H4 (cell line): ENCODE measurements at places on chromosomes 7 and 10.

- no peak for DNase-seq
These were observed 15.6 kb downstream of the PDAP1 start for GRCh38 chr7:99392659-99393354.

GRCh38 chr7:7562736-7563135, 3.9 kb upstream of the MIOS start:
- no peak for DNase-seq

GRCh38 chr10:52598936-52599335, 173.6 kb downstream of the MBL2 start:
- DNase-seq, result no peak

- no peak for DNase-seq
These were observed 42.8 kb downstream of the RNLS start for GRCh38 chr10:88540351-88540750.

- peak; percentile 85 for DNase-seq
These were observed 250.0 kb downstream of the BMPER start for GRCh38 chr7:34155220-34155908.

DNA sequence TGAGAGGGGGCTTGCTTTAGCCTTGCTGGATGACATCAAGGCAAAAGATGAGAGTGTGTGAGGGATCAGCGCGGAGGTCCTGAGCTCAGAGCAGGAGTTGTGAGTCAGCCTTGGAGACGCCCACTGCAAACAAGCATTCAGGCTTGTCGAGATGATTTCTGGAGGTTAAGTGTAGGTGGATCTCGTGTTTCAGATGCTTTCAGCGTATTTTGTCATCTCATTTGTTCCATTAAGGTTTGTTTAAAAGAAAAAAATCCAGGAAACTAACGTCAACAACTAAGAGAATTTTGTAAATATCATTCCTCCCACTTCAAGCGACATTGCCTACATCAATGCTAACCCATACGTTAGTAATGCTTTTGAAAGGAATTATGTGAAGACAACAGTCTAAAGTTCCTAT, 715.4 kb upstream of the NRP1 start:
- DNase-seq, result peak; percentile 32

- DNase-seq, result no peak
These were observed 223.6 kb downstream of the GATA3 start for GRCh38 chr10:8278099-8278498.

GRCh38 chr7:131381069-131381838, 53.6 kb downstream of the MKLN1 start:
- peak; percentile 12 for DNase-seq

GRCh38 chr7:142961973-142962926, at the start of gene KEL:
Gene KEL, minus strand, starts transcription at chr7:142962363. Its CDS starts 157 bp downstream, at chr7:142962206.
- DNase-seq, result no peak

DNA sequence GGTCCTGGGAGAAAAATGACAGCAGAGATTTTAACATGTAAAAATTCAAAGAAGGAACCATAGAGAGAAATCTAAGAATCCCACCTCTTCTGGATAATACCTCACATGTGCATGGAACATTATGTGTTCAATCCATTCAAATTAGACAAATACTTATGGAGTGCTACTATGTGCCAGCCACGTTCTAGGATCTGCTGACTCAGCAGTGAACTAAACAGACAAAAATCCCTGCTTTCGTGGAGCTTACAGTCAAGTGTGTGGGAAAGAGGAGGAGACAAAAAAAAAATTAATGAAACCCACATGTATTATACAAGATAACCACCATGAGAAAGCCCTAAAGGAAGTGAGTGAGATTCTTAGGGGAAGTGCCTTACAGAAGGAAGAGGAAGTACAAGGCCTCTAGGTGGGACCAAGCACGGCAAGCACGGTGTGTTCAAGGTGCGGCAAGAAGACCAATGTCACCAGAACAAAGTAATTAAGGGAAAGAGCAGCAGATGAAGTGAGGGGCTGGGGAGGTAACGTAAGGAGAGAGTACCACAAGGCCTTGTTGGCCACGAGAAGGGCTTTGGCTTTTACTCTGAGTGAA, 71.0 kb downstream of the SLC25A13 start:
- DNase-seq, result no peak

- DNase-seq, result peak; percentile 57
These were observed 262.2 kb upstream of the AOAH start for GRCh38 chr7:36986511-36986933.

- no peak for DNase-seq
These were observed 25.4 kb downstream of the AIFM2 start for GRCh38 chr10:70106958-70107791.

DNA sequence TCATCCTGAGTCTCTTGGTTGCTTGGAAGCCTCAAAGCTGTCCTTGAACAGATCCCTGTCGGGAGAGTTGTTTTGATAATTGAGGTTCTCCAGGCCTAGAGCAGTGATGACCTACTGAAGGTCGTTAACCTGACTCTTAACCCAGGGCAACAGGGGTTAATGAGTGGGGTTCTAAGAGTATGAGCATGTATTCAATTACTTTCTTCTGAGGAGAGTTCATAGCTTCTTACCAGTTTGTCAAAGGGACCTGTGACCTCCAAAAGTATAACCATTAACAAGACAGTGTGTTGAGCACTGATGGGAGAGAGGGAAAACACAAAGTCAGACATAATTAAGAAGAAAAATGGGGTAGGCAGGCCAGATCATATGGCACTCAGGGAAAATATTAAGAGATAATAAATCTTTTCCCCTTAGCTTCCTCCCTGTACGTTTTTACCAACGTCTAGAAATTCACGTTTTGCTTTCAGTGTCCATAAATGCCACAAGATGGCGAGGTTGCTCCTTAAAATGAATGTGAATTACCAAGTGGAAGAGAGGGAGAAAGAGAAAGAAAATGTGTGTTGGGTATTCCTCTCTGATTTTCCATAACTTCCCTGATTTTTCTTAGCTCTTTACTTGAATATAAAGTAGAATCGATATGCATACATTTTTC, 97.6 kb downstream of the SUGCT start:
- DNase-seq, result peak; percentile 85

DNA sequence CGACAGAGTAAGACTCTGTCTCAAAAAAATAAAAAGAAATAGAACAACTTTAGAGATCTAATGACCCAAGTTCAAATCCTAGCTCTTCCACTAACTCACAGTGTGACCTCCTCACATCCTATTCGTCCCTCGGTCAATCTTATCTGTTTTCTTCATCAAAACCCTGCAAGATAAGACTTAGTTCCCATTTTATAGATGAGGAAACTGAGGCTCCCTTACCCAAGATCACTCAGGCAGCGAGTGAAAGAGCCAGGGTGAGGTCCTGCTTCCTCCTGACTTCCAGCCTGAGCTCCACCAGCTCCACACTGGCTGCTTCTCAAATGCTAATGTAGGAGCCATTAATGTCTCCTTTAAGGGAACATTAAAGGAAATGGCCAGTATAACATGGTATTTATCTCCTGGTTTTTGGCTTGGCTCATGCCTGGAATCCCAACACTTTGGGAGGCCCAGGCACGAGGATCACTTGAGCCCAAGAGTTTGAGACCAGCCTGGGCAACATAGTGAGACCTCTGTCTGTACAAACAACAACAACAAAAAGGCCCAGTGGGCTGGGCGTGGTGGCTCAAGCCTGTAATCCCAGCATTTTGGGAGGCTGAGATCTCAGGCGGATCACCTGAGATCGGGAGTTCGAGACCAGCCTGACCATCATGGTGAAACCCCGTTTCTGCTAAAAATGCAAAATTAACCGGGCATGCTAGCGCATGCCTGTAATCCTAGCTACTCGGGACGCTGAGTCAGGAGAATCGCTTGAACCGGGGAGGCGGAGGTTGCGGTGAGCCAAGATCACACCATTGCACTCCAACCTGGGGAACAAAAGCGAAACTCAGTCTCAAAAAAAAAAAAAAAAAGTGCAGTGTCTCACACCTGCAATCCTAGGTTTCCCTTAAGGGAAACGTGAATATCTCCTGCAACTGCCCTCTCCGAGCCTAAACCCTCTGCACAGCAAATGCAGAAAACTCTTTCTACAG, 3.4 kb upstream of the RHBDD2 start:
- DNase-seq, result no peak

DNA sequence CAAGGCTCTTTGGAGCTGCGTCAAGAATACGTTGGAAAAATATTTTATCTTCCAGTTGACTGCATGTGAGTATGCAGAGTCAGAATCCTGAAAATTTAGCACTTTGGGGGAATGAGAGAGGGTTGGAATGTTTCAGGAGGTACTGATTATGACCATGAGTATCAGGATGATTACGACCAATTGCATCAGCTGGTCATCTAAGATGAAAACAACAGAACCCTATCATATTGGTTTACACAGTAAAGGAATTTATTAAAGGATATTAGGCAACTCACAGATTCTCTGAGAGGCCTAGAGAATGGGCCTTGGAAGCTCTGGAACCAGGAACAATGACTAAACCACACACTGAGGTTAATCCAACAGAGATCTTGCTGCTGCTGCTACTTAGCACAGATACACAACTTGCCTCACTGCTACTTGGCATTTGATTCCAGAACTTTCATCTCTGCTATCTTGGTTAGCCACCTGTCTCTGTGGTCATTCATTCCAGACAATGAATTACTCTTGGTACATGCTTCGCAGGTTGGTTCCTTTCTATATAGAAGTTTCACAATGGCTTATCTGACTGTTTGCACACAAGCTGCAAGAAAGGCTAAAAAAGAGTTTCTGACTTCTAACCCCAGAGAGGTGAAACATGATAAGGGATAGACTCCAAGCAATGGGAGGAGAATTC, 68.0 kb upstream of the CTTNBP2 start:
- no peak for DNase-seq

- DNase-seq, result no peak
These were observed 46.9 kb downstream of the GALNT11 start for GRCh38 chr7:152072421-152072820.

- DNase-seq, result no peak
These were observed 92.7 kb upstream of the SAMD8 start for GRCh38 chr10:75018686-75019307.

- no peak for DNase-seq
These were observed 156.2 kb downstream of the PLPP4 start for GRCh38 chr10:120613180-120613579.

GRCh38 chr10:110273474-110273873, 31.2 kb downstream of the SMNDC1 start:
- peak; percentile 71 for DNase-seq

GRCh38 chr10:129780198-129780597, 183.9 kb downstream of the EBF3 start:
- no peak for DNase-seq

DNA sequence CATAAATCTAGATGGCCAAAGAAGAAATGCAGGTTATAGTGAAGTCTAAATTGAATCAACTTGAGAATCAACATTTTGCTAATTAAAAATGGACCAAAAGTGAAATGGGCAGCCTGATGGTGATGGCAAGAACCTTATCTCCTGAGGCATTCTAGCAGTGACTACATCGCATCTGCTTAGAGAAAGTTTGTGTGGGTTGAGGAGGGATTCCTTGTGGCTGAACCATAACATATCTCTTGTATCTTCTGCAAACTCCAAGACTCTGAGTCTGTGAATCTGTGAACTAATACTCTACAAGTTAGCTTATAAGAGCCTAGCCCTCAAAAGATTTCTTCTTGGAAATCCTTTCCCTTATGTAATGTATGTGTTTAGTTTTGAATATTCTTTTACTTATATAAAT, 85.6 kb downstream of the PRKG1 start:
- DNase-seq, result no peak

GRCh38 chr10:69614130-69614529, 15.9 kb upstream of the FAM241B start:
- DNase-seq, result no peak

- no peak for DNase-seq
These were observed 129.0 kb upstream of the TCF7L2 start for GRCh38 chr10:112821038-112821437.

- DNase-seq, result no peak
These were observed 140.4 kb upstream of the PRSS1 start for GRCh38 chr7:142608630-142609428.

DNA sequence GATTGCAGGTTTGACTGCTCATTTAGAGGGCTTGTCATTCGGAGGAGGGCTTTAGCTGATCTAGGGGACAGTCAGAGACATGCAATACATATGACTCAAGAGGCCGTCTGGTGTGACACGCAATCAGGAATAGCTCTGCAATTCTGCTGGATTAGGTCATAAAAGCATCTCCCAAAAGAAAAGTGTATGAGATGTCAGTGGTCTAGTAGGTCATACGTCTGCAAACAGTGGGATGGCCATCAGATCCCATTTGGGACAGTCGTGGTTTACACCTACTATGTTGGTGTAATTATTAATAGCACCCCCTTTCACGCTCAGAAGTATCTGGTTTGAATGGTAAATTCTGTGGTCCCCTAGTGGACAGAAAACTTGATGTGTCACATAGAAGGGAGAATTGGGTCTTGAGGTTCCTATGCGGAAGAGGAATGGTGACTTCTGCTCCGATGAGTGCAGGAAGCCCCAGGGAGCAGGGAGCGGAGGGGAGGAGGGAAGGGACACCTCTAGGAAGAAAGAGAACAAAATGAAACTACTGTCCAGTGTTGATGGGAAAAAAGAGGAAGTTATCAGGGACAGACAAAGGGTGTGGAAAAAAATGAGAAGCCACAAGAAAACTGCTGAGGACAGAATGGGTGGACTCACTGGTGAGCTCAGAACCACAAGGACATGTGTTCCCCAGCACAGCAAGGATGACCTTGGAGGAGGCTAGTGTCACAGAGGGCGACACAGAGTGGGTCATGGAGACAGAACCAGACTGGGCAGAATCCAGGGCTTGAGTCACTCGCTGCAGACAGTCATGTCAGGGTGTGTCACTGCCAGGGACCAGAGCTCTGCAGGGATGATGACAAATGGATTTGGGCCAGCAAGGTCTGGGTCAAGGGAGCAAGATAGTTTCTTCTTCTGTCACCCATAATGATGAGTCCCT, 59.9 kb downstream of the MAP3K8 start:
- DNase-seq, result no peak

DNA sequence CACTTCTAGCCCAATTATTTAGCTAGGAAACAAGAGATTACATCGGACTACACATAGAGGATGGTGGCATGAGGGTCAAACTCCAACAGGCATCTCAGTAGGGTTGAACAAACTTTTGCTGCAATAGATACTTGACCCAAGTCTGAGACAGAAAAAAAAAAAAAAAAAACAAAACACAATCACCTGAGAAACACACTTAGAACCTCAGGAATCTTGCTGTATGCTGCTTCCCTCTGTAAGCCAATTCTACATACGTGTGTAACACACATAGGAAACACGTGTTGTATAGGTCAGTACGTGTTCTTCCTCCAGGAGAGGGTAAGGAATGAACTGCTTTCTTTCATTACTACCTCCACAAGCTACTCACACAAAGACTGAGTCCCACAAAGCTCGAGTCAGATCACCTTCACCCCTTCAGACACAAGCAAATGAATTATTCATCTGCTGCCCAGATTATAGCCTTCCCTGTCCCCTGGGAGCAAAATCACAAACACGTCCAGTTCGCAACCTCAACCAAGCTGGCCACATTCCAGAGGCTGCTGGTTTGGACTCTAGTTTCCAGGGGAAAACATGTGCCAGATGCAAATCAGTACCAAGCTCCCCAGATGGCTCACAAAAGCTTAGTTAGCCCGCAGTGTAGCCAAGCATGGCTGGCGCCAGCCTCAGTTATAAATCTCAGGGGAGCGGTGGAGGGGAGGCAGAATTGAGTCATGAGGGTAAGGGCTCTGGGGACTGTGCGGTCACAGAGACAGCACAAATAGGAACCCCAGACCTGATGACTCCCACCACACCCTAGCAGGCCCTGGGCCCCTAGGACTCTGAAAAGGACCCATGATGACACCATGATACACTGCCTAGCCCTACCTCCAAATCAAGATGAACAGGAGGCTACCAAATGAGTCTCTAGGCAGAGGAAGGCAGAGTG, 15.1 kb downstream of the PSAP start:
- DNase-seq, result peak; percentile 79
